Ovary (tissue), 10 donors: ENCODE measurements at places on chromosomes 2 and 18. TPM values are rescaled to one million over a fixed set of nuclear protein-coding genes. Genes with fewer than 3 reads are reported as not detected.

Gene BIN1
- 16.7 TPM for polyA plus RNA-seq

Gene SLC16A14
- polyA plus RNA-seq = 6.1 TPM

Gene ATP8B1
- 10.2 TPM for polyA plus RNA-seq

Gene LINC00305
- polyA plus RNA-seq = 0.12 TPM

Gene KLHL41
- 0.78 TPM for polyA plus RNA-seq

Gene ATIC
- polyA plus RNA-seq = 126 TPM

Gene ALK
- 0.07 TPM for polyA plus RNA-seq

Gene SOX11
- polyA plus RNA-seq = not detected

Gene INSIG2
- 10.9 TPM for polyA plus RNA-seq

GRCh38 chr2:10444463-10444862 lies 3.7 kb downstream of the ODC1 start:
- H3K4me1 ChIP-seq = no peaks in the 10 kb centered on the region
- H3K4me3 ChIP-seq = no peak overlapping the region
- no peaks in the 10 kb centered on the region for H3K36me3 ChIP-seq
- DNase-seq = no peak

GRCh38 chr2:44941551-44942234 lies at the start of gene SIX3:
SIX3 (plus strand) TSS chr2:44941702; CDS start chr2:44942105, 403 bp downstream.
- no peaks in the 10 kb centered on the region for H3K36me3 ChIP-seq
- no peak for DNase-seq
- no peak within 1 kb of the TSS for H3K27ac ChIP-seq
- H3K27me3 ChIP-seq = no peaks in the 10 kb centered on the region

GRCh38 chr2:157771234-157771633 lies 104.9 kb downstream of the ACVR1 start:
- no peak overlapping the region for H3K4me3 ChIP-seq
- no peak for DNase-seq
- H3K4me1 ChIP-seq = no peaks in the 10 kb centered on the region
- no peaks in the 10 kb centered on the region for H3K27me3 ChIP-seq

GRCh38 chr2:232721261-232721660 lies 24.1 kb downstream of the GIGYF2 start:
- no peak overlapping the region for H3K27ac ChIP-seq
- H3K27me3 ChIP-seq = no peaks in the 10 kb centered on the region
- no peaks in the 10 kb centered on the region for H3K36me3 ChIP-seq
- no peaks in the 10 kb centered on the region for H3K4me1 ChIP-seq
- no peak overlapping the region for H3K4me3 ChIP-seq

GRCh38 chr18:11322716-11323115 lies 173.3 kb upstream of the PIEZO2 start:
- no peaks in the 10 kb centered on the region for H3K27me3 ChIP-seq
- H3K4me1 ChIP-seq = no peaks in the 10 kb centered on the region

DNA sequence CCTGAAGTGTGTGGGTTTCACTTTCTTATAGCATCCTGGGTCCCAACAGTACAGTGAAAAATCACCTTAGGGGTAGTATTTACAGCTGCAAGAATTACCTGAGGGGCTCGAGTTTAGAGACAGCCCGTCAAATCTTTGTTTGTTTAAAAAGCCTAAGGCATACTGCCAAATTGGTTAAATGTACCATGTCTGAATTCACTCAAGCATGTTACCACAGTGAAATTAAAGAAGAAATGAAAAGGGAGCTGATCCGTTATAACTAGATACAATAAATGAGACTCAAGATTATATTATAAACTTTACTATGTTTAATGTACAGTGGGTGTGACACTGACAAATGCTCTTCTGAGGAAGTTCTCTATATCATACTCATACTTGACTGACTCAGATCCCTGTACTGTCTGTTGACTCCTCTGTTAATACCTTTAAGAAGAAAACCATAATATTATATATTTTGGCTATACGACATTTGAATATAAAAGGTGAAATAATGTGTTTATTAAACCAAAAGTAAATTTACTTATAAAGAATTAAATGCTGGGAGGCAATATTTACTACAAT lies 107.3 kb downstream of the TMEFF2 start:
- H3K27me3 ChIP-seq = no peaks in the 10 kb centered on the region
- no peak for DNase-seq
- H3K4me1 ChIP-seq = no peaks in the 10 kb centered on the region
- no peak overlapping the region for H3K27ac ChIP-seq
- no peak overlapping the region for H3K4me3 ChIP-seq
- no peaks in the 10 kb centered on the region for H3K36me3 ChIP-seq

DNA sequence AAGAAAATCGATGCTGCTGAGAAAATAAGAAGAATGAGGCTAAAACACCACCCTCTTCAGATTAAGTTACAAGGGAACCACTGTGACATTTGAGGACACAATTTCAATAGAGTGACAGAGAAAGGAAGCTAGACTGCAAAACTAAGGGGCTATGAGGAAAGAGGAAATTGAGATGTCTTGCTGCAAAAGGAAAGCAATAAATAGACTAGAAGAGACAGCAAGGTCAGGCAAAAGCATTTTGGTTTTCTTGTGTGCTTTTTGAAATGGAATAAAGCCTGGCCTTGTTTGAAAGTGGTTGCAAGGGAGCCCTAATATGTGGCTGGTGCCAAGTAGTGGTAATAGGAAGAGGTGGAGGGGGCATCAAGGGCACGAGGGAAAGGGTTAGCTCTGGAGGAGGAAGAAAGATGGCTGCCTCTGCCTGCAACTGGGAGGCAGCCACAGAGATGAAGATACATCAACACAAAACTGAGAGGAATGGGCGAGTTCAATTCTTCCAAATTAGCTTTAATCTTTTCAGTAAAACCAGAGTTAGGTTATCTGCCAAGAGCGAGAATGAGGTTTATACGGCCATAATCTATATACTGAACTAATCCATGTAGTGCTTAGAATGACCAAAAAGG lies 1.2 kb upstream of the MRO start:
- no peak for DNase-seq
- H3K36me3 ChIP-seq = no peaks in the 10 kb centered on the region
- no peak overlapping the region for H3K4me3 ChIP-seq
- H3K4me1 ChIP-seq = peaks cover 5% of the 10 kb centered on the region

DNA sequence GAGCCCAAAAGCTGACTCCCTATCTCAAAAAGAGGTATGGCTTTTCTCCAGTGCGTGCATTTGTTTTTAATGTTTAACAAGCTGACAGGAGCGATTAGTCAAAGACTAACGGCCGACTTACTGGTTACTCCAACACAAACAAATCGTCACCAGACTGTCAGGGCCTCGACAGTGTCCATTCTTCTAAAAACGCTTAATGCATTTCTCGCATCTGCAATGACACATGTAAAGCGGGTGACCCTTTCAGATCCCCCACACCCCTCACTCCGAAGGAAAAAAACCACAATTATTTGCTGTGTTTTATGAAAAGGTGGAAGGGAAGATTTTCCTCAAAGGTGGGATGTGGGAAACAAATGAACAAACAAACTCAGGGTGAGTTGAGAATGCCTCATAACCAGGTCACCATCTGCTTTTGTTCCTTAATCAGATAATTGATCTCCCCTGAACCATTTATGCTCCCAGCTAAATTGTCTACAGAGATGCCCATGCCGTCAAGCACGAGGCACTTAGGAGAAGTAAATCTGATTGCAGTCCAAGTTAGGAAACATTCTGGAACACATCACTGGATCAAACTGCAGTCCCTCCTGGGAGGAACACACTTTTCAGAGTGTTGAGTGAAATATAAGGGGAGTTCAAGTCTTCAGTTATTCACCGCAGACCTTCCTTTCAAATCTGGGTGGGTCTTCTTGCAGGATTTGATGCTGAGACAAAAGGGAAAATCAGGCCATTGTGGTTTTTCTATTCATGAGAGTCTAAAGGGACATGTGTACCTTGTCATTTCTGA lies 340.8 kb downstream of the CMPK2 start:
- no peak overlapping the region for H3K4me3 ChIP-seq
- no peaks in the 10 kb centered on the region for H3K36me3 ChIP-seq
- H3K27ac ChIP-seq = no peak overlapping the region
- no peak for DNase-seq
- no peaks in the 10 kb centered on the region for H3K27me3 ChIP-seq

DNA sequence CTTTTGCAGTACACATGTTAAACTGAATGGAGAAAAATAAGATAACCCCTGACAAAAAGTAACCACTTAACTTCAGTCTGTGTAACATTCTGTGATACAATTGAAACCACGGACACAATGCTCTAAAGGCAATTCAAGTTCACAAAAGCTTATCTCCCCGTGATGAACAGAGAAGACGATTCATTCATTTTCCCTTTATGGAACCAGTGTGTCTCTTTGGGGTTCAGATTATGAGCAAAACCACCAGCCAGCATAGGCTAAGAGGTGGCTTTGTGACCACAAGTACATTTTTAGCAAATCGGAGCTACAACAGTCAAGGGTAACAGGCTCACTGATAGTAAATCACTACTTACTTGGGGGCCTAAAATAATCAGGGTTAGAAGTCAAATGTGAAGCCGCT lies 120.6 kb upstream of the SMAD7 start:
- no peaks in the 10 kb centered on the region for H3K27me3 ChIP-seq
- peak overlapping the region; percentile 14 for H3K27ac ChIP-seq
- H3K4me1 ChIP-seq = peaks cover 3% of the 10 kb centered on the region
- no peak for DNase-seq
- H3K36me3 ChIP-seq = no peaks in the 10 kb centered on the region

DNA sequence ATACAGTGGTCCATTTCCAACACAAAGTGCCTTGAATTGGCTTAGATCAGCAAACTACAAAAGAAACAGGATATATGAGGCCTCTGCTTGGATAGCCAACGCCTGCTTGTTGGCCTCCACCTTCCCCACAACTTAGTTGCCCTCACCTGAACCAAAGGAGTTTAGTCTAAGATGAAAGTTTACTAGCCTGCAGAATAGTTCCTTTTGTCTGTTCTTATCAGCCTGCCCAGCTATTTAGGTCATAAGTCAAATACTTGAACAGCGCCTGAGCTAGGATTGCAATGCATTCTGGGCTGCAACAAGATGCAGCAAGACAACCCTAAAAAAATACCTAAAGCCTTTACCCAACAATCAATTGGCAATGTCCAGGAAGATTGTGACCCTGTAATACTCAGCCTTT lies 13.1 kb upstream of the EPG5 start:
- no peak for DNase-seq
- no peak overlapping the region for H3K27ac ChIP-seq
- H3K4me1 ChIP-seq = no peaks in the 10 kb centered on the region
- no peaks in the 10 kb centered on the region for H3K36me3 ChIP-seq

DNA sequence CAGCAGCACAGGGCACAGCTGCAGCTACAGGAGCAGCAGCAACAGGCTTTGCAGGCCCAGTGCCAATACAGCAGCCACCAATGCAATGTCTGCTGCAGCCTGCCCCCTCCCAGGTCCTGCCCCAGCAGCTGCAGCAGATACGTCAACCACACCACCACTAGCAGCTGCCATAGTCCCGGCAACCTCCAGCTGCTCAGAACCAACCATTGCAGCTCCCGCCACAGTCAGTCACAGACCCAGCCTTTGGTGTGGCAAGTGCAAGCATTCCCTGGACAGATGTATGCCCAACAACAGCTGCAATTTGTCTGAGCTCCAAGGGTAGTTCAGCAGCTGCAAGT lies 53.3 kb upstream of the TUBA3E start:
- no peak overlapping the region for H3K4me3 ChIP-seq
- H3K4me1 ChIP-seq = peaks cover 2% of the 10 kb centered on the region
- H3K36me3 ChIP-seq = no peaks in the 10 kb centered on the region
- DNase-seq = no peak
- H3K27ac ChIP-seq = no peak overlapping the region

GRCh38 chr18:49668574-49669275 lies 106.9 kb downstream of the LIPG start:
- peak; percentile 81 for DNase-seq
- no peak overlapping the region for H3K4me3 ChIP-seq
- no peaks in the 10 kb centered on the region for H3K36me3 ChIP-seq
- no peaks in the 10 kb centered on the region for H3K27me3 ChIP-seq
- peak overlapping the region; percentile 31 for H3K27ac ChIP-seq

DNA sequence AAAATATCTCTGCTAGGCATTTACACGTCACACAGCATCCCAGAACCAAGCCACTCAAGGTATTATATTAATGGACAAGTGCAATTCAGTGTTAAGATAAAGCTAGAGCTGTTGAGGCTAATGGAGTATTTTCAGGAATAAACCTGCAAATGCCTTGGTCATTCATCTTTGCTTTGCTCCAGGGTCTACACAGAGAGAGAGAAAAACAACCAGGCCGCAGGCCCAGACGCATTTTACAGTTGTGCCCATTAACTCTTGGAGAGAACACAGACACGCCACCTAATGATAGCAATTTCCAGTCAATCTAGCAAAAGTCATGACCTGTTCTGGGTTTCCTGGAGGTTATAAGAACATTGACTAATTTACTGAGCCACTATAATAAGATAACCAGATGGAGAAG lies 829.3 kb downstream of the LRRTM4 start:
- no peak overlapping the region for H3K4me3 ChIP-seq
- H3K4me1 ChIP-seq = no peaks in the 10 kb centered on the region
- H3K27ac ChIP-seq = no peak overlapping the region
- no peaks in the 10 kb centered on the region for H3K27me3 ChIP-seq
- no peaks in the 10 kb centered on the region for H3K36me3 ChIP-seq
- DNase-seq = no peak

DNA sequence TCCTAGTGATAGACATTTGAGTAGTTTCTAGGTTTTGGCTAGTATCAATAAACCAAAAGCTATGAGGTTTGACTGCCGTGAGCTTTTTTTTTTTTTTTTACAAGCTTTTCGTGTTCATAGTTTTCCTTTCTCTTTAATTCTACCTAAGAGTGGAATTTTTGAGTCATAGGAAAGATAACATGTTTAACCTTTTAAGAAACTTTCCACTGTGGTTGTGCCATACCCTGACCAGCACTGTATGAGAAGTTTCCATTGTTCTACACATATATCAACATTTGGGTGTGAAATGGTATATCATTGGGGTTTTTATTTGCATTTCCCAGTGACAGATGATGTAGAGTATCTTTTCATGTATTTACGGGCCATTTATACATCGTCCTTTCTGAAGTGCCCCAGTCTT lies 31.7 kb downstream of the UBE2F start:
- no peak for DNase-seq
- no peak overlapping the region for H3K4me3 ChIP-seq
- no peaks in the 10 kb centered on the region for H3K4me1 ChIP-seq
- no peak overlapping the region for H3K27ac ChIP-seq
- no peaks in the 10 kb centered on the region for H3K27me3 ChIP-seq
- H3K36me3 ChIP-seq = no peaks in the 10 kb centered on the region

DNA sequence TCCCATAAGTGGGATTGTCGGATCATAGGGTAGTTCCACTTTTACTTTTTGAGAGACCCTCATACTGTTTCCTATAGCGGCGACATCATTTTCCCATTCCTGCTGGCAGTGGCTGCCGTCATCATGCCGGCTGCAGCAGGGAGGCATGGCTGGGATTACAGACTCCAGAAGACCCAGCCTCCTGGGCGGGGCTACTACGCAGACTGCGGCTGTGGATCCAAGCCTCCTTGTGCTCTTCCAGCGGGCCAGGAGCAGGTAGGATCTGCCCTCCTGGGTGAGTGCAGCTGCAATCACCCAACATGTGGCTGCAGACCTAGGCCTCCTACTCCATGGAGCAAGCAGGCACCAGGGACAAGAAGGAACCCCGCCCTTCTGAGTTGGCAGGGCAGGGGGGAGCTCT lies 359.2 kb downstream of the GALR1 start:
- no peaks in the 10 kb centered on the region for H3K4me1 ChIP-seq
- no peak for DNase-seq
- no peak overlapping the region for H3K27ac ChIP-seq
- H3K27me3 ChIP-seq = no peaks in the 10 kb centered on the region
- no peak overlapping the region for H3K4me3 ChIP-seq
